ENCODE measurements at places on chromosomes 1 and 21.

DNA sequence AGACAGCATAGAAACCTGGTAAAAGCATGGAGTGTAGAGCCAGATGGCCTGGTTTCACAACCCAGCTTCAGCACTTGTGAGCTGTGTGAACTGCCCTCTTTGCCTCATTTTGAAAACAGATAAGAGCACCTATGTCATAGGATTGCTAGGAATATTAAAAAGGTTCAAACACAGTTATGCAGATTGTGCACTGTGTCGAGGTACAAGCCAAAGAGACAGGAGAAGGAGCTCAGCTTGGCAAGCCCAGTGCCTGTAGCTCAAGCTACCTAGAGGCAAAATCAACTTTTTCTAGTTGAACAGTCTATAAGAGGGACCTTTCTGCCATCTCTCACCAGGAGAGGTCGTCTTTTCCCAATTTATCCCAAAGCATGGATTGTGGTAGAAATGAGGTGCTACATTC is 5.0 kb downstream of the CHODL start:
- DNase-seq: no peak

GRCh38 chr1:66175098-66175497 is 358.9 kb upstream of the SGIP1 start:
- no peak for DNase-seq

DNA sequence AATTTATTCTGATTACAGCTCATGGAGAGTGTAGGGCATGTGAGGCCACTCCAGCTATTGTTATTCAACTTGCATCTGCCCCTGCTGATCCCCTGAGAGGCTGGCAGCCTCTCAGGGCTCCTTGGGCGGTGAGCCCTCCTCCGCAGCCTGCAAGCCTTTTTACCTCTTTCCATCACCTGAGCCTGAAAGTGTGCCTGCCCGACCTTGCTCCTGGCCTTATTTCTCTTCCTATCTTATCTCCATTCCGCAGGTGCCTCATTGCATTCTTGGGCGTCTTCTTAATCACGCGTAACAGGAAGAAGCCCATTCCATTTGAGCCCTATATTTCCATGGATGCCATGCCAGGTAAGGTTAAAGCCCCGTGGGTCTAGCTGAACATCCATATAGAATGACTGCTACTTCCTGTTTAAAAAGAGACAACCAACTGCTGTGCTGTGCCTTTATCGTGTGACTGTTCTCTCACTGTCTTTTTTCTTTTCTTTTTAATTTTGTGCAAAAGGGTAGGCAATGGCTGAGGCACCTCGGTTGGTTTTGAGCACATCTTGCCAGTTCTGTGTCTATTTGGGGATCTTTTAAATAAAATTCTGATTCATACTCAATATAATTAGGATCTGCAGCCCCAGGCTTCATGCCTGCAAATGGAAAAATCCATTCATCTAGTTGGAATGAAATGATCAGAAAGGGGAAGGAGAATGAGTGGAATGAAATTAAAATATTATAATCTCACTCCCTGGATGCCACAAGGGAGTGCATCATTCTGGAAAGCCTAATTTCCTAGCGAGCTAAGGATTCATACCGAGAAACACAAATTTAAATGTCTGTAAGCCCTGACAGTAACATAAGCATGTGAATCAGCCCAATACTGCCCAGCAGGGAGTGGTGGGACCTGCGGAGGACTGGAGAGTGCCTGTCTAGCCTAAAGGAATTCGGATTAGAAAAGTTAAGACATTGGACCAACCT is 38.6 kb upstream of the RCAN3 start:
- no peak for DNase-seq

DNA sequence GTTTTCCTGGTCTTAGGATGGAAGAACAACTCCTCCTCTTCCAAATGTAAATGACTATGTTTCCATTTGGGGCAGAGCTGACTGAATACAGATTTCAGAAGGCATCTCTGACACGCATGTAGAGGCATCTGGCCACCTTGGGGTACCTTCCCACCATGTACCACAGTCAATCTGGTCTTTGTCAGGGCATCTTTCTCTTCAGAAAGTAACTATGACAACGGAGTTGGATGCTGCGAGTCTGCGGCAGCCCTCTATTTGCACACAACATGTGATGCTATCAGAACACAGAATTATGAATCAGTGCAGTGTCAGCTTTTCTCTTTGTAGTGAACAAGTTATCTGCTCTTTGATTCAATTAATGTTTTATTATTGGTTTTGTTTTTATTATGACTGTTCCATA is 94.7 kb downstream of the TSEN15 start:
- DNase-seq: no peak

DNA sequence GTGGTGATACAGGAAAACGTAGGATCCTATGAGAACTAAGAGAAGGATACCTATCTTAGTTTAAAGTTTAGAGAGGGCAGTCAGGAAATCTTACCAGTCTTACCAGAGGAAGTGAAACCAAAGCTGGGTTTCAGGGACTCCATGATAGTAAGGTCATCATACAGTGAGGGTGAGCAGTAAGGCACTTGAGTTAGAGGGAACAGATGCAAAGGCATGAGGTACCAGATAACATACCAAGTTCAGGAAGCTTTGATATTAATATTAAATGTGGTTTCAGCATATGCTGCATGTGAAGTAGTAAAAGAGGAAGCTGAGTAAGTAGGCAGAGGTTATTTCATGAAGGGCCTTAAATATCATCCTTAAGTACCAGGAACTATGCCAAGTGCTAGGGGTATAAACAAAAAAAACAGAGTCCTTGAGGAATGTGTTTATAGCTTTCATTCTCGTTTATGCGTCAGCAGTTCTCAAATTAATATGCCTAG is 16.9 kb downstream of the ATG4C start:
- no peak for DNase-seq

DNA sequence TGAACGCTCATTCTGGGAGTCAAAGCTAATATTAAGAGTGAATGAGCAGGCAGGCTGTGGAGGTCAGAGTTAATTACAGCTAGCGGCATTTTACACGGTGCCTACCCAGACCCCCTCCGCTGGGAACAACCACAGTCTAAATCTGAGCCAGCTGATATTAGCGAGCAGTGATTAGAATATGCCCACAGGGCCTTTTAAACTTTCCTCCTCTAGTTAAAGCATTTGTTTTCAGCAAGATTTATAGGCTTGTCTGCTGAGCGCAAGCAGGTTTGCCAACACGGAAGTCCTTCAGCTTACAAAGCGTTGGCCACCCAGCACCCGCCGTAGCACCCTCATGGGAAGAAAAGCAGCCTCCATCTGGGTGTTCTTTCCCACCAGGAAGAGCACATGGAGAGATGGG is 72.1 kb downstream of the LMX1A start:
- no peak for DNase-seq

DNA sequence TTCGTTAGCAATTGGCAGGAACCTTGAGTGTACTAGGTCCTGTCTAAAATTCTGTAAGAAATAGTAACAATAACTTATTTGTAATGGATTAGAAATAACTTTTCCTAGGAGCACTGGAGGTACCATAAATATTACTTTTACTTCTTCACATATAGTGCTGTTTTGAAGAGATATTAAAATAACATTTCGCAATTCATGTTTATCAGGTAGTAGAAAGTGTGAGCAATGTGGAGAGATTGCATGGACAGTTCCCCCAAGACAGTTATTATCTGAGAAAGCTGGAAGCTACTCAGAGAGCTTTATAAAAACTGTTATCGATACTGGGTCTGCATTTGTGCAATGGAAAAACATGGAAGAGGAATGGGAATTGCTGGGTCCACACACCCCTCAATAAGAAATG is 128.5 kb upstream of the KIF26B start:
- DNase-seq: no peak

- no peak for DNase-seq
Measured at GRCh38 chr1:201357636-201358348, 19.7 kb downstream of the TNNT2 start.

- DNase-seq: no peak
Measured at GRCh38 chr1:46747683-46748288, 28.9 kb upstream of the EFCAB14 start.

DNA sequence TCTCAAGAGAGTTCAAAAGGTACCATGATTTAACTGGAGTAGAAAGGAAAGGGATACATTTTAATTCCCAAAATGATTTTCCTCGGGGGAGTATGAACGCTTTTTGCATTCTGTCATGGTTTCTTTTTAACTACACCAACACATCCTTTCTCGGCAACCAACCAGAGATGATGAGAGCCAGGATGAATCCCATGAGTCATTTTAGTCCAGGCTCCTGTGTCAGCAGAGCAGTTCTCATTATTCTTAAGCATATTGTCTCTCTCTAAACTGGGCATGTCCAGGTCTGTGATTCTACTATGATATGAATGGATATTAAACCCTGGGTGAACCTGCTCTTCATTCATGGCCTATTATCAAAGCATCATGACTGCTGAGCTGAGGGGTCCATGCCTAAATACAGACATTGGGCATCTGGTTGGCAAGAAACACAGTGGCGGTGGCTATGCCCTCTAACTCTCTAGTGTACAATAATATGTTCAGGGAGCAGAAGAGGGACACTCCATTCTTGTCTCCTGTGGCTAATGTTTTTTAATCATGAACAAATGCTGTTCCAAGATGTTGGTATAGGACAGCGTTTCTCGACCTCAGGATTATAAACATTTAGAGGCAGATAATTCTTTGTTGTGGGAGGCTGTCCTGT is 124.3 kb upstream of the ESRRG start:
- no peak for DNase-seq

DNA sequence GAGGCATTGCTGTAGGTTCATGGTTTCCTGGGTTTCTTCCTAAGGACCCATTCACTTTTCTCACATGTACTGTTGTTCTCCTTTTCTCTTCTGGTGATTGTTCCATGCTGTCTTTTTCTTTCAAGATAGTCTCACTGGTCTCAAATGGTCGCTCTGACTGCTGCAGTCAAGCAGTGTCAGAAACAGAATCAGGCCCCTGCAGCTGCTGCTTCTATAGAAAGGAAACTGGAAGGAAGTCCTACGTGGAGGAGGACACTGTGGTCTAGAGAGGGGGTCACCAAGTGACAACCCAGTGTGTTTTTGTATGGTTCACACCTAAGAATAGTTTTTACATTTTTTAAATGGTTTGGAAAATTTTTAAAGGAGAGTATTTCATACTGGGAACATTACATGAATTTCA is 2.4 kb downstream of the NECAP2 start:
- no peak for DNase-seq

DNA sequence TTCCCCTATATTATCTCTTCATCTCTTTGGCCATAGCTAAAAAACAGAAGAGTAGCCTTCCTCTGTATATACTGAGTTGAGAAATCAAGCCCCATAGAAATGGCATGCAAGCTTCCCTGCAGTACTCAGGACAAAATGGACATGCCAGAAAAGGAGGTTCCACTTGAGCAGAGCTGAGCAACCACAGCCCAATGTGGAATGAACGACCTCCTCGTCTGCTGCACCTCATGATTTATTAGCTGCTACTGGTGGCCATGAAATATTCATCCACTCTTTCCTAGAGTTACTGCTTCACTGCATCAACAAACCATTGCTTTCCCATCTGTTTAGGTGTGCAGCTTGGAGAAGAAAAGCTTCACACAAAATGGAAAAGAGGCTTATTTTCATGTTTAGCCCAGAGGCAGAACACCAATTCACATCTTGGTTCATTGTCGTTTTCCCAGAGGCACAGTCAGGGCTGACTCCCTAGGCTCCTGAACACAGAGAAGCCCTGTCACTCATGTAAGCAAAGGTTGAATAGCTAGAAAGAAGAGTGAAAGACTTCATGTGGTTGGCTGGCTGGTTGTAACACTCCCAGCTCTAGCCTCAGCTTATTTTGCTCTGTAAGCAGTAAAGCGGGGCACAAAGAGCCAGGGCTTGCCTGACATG is 148.0 kb downstream of the TSEN15 start:
- DNase-seq: no peak

GRCh38 chr1:64895500-64895899 is 70.8 kb downstream of the JAK1 start:
- no peak for DNase-seq

GRCh38 chr1:86787621-86788020 is 83.2 kb downstream of the SH3GLB1 start:
- DNase-seq: no peak

Measured in stimulated activated CD8-positive, alpha-beta memory T cell treated with anti-CD3 and anti-CD28 coated beads, Interleukin-4, amount 100 ng/mL, for 1 hour (primary cell).